ENCODE measurements at places on chromosomes 3 and 15.

DNA sequence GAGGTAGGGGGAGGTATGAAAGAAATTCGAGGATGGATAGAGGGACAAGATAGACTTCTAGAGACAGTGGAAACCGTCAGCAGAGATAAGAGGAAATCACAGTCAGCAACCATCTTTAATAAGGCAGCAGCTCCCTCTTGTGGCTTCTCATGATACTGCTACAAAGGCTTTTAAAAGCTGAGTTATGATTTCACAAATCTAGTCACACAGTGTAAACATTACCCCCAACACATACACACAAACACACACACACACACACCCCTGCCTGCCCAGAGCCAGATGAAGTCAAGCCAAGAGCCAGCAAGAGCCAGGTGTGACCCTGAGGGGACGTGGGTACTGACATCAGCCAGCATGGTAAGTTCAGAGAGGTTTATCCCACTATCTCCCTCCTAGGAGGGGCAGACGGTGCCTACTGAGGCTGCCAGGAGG lies 18.9 kb upstream of the TGM5 start:
- DNase-seq, result peak; percentile 88

DNA sequence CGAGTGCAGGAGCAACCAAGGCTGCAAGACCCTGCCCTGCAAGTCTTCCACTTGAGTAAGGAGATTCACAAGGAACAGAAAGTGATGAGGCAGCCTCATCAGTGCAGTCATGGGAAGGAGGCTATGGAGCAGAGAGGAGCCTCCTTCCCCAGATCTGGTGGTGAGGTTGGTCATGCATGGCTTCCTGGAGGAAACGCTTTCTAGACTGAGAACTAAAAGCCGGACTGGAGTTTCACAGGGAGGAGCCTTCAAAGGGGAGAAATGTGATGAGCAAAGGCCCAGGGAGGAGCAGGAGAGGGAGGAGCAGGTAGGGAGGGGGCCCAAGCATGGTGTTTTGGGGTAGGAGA lies 139.9 kb downstream of the SRGAP3 start:
- peak; percentile 85 for DNase-seq

DNA sequence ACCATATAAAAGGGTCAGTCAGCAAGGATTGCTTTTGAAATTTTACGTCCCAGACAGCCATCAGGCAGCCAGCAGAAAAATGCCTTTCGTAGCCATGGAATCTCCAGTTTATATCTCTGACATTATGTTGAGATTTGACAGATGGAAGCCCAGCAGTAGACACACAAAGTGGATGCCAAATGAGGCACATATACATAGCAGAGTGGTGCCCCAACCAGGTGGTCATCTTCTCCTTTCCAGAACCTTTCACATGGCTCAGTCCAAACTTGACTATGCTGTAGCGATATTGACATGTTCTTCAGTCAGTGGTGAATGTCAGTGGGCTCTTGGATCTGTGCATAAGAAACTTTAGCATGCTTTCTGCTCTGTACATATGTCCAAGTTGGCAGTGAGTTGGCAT lies 123.3 kb upstream of the GBE1 start:
- DNase-seq, result no peak

- DNase-seq, result no peak
Observed at GRCh38 chr15:98582900-98583554, 65.3 kb upstream of the IGF1R start.

DNA sequence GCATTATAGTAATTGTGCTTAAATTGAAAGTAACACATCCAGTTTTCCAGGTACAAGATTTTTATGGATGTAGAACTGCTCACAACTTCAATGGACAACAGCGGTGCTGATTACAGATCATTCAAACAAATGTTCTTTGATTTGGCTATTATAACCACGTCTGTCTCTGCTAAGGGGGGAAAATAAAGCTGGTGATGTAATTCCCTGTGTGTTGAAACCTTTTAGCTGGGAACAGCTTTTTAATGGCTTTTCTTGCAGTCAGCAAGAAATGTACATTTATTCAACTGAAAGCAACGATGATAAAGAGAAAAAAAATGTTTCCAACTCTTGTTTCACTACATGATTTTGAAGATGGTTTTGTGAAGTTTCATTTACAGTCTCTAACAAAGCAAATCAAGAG lies 431.9 kb upstream of the AGTR1 start:
- DNase-seq, result no peak

DNA sequence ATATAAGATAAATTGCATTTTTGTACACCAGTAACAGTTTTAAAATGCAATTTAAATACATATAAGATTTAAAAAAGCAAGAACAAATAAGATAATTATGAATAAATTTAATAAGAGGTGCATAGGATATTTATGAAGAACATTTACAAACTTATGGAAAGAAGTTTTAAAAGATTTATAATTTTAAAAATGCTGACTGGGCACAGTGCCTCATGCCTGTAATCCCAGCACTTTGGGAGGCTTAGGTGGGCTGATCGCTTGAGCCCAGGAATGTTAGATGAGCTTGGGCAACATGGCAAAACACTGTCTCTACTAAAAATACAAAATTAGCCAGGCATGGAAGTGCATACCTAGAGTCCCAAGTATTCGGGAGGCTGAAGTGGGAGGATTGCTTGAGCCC lies 37.8 kb downstream of the EOMES start:
- no peak for DNase-seq

- no peak for DNase-seq
Observed at GRCh38 chr15:29435811-29436210, 166.2 kb upstream of the NSMCE3 start.

GRCh38 chr3:111917300-111917699 lies 58.2 kb downstream of the PHLDB2 start:
- DNase-seq, result no peak

DNA sequence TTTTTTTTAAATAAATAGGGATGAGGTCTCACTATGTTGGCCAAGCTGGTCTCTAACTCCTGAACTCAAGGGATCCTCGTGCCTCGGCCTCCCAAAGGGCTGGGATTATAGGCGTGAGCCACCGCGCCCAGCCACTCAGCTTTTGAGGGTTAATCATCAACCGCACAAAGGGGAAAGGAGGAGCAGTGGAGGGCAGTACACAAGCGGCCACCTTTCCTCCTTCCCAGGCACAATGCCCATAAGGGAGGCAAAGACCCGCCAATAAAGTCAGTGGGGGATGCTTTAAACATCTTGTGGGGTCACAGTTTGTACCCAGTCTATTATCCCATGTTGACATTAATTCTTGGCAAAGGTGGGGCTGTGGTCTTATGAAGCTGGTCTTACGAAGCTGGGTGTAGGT lies 32.4 kb downstream of the EHD4 start:
- no peak for DNase-seq

DNA sequence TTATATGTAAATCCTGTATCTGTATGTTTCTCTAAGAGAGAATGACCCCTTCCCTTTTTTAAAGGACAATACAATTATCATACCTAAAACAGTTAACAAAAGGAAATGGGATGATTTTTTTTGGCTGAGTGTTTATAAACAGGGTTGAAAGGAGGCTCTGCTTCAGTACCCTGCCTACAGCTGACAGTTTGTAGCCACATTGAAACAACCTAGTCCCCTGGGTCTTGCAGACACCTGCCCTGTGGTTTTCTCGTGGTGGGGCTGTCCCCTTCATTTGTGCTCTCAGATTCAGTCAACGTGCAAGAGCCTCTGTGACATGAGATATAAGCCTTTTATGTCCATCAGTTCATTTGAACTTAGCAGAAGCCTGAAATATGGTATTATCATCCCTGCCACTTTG lies 2.3 kb upstream of the HMCES start:
- DNase-seq, result no peak

- DNase-seq, result no peak
Observed at GRCh38 chr3:98034036-98034435, 1.1 kb downstream of the GABRR3 start.

DNA sequence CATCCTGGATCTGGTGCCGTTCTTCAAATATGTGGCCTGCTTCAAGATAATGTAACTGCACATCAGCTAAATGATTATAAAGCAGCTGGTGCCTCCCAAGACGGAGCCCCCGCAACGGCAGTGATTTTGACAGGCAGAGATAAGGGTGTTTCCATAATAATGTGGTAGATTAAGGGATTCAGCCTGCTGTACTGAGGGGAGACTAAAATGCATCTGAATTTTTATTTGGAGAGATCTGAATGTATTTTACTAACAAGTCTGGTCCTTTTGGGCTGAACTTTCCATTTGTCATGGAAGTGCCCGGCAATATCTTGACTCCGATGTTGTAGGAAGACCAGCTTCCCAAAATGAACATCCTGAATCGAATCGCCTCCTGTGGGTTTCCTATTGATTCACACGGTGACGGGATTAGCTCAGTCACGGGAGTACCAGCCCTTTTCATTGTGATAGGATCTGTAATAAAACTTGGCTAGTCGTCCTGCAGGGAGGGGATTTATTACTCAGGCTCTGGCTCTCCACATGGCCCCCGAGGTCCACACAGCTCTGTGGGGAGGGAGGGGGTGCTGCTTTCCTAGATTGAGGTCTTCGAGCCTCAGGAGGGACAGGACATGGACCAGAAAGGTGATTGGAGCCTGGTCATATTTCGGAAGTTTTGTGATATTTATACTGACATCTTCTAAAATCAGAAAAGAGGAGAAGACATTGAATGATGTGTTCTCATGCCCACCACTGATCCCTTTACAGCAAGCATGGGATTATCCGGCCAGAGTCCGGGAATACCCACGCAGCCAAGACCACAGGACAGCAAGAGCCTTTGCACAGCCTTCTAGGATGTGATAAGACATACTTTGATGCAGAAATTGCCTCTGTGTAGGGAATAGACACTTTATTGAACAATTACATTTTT lies 2.5 kb upstream of the PCSK6 start:
- DNase-seq, result no peak

GRCh38 chr15:77168616-77169015 lies 97.7 kb upstream of the TSPAN3 start:
- no peak for DNase-seq

- DNase-seq, result no peak
Observed at GRCh38 chr3:171556148-171556547, 95.9 kb upstream of the TNIK start.

DNA sequence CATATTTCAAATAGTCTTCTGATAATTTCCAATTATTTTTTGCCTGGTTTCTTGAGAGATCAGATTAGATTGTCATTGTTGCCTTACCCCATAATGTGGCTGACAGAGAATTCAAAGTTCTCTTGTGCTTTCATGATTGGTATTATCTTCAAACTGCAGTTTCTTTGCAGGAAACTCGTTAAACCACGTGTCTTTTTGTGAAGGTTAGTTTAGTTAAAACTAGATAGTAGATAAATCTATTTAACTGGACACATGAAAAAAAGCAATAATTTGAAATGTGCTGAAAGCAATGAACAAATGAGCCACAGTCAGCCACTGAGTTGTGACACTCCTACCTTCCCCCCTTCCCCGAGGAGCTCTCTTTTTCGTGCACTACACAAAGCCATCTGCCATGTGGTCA lies 327.5 kb upstream of the UMPS start:
- no peak for DNase-seq

- no peak for DNase-seq
Observed at GRCh38 chr3:155704771-155705559, 39.9 kb downstream of the PLCH1 start.

- no peak for DNase-seq
Observed at GRCh38 chr3:126158912-126159454, 21.4 kb downstream of the ALDH1L1 start.

DNA sequence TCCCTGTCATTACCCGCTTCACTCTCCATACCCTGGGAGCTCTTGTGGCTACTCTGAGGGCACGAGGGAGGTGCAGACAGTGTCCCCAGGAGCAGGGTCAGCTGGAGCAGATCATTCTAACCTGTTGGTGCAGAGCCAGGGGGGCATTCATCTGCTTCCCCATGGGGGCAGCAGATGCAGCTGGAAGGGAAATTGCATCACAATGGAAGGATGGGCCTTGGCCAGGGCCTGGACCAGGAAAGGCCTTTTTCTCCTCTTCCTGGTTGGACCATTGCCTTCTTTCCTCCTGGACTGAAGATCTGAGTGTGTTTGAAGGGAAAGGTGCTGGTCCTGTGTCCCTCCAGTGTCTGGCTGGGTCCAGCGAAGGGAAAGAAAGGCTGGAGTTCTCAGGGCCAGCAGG lies 55.7 kb downstream of the EPHB1 start:
- DNase-seq, result no peak

GRCh38 chr15:88644741-88645140 lies 5.9 kb downstream of the ISG20 start:
- no peak for DNase-seq

- DNase-seq, result peak; percentile 83
Observed at GRCh38 chr15:101088788-101089578, 162.9 kb downstream of the CHSY1 start.

DNA sequence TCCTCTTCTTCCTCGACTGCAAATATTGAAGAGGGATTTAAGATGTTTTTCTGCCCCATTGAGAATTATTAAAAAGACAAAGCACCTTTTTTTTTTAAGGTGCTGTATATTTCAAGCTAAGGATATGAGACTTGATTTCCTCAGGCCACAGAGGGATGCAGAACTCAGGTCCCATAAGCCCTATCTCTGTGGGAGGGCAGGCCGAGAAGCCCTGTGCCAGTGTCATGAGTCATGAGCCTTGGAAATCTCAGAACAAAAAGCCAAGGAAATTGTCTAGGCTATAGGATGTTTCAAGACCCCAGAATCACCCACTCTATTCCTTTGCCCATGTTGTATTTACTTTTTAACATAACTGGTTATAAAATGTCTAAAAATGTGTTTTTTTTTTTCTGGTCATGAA lies 7.3 kb downstream of the ESYT3 start:
- DNase-seq, result no peak

GRCh38 chr3:65729973-65730372 lies 308.7 kb downstream of the MAGI1 start:
- DNase-seq, result no peak

GRCh38 chr15:75921732-75922703 lies 18.3 kb downstream of the FBXO22 start:
- DNase-seq, result peak; percentile 44

GRCh38 chr3:102410616-102411015 lies 24.2 kb upstream of the ZPLD1 start:
- DNase-seq, result no peak

GRCh38 chr3:37097776-37098175 lies 76.6 kb downstream of the LRRFIP2 start:
- no peak for DNase-seq

DNA sequence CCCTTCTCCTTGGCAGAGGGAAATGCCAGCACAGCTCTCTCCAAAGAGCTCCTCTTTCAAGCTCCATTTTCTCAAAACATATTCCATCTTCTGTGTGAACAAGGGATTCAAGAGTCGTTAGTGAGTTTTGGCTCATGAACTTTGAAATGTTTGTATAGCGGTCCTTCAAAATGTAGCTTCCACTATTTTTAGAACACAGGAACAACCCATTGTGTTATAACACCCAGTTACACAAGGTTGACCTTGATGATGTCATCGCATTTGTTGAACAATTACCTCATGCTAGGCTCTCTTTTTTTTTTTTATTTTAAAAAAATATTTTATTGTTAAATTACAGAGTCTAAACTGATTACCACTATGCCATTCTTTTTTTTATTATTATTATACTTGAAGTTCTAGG lies 251.7 kb downstream of the THSD4 start:
- DNase-seq, result no peak

- DNase-seq, result no peak
Observed at GRCh38 chr3:71051893-71052687, 531.4 kb downstream of the FOXP1 start.
